ENCODE measurements at places on chromosomes 6 and 20.

GRCh38 chr6:72769459-72770125 is 147.7 kb downstream of the KCNQ5 start:
- DNase-seq = no peak

DNA sequence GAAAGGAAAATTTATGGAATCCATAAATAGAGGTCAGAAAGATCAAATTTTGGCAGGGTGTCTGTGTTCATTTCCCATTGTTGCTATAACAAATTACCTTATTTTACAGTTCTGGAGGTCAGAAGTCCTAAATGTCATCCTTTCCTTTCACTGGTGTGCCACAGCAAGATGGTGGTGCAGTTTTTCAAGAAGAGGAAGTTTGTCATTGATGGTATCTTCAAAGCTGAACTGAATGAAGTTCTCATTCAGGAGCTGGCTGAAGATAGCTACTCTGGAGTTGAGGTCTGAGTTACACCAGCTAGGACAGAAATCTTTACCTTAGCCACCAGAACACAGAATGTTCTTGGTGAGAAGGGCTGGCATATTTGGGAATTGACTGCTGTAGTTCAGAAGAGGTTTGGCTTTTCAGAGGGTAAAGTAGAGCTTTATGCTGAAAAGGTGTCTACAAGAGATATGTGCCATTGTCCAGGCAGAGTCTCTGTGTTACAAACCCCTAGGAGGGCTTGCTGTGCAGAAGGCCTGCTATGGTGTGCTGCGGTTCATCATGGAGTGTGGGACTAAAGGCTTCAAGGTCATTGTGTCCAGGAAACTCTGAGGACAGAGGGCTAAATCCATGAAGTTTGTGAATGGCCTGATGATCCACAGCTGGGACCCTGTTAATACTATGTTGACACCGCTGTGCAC is 7.2 kb upstream of the CCNC start:
- DNase-seq = no peak

DNA sequence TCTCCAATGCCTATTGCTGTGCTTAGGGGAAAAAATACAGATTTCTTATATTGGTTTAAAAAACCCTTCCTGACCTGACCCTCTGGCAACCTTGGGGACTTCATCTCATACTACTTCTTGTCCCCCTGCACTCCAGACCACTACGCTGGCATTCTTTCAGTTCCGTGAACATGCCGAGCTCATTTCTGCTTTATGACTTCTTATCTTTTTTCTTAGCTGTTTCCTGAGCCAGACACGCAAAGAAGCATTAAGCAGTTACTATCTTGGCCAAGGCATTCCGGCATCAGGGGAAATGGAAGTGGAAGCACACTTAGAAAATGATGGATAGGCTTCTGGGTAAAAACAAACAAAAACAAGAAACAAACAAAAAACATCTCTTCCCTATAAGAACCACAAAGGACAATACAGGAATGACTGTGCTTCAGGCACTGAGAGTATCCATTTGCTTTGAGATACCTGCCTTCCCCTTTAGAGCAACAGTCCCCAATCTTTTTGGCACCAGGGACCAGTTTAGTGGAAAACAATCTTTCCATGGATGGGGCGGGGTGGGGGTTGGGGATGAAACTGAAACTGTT is 4.4 kb upstream of the CCDC28A start:
- DNase-seq = no peak

GRCh38 chr6:75351570-75351969 is 67.0 kb upstream of the TMEM30A start:
- DNase-seq = no peak

DNA sequence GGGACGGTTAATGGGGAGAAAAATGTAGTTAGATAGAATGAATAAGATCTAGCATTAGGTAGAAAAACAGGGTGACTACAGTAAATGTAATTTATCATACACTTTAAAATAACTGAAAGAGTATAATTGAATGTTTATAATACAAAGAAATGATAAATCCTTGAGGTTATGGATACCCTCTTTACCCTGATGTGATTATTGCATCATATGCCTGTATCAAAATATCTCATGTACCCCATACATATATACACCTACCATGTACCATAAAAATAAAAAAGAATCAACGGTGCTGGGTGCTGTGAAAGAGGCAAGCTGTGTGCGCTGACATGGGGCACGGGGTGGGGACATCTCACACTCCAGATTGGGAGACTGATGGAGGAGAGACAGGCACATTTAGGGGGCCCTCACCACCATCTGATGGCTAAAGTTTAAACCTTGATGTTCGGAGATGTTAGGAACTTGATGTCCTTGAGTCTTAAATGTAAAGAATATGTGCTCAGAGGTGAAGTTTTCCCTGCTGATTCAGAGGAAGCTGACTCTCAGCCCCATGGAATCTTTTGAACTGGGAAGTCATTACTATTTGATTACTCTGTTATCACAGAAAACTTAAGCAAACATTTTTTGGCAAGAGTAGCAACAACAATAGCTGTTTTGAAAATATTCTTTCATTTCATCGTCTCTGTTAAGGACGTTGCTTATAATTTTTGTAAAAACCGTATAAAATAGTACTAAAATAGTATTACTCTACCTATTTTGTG is 26.4 kb upstream of the RFPL4B start:
- no peak for DNase-seq

DNA sequence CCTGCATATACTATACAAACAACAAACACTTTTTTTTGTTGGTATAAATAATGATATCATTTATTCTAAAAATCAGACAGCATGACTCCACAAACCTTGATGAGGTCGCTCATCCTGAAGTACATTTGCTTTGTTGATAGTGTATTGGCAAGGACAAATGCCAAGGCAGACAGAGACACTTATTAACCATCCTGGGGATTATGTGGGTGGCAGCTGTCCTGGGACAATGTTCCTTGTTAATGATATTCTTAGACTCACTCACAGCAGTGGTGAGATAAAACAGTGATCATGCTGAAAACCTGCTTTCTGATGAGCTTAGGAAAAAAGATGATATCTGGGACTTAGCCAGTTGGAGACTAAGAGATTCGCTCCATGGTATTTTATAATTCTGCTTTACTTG is 85.4 kb upstream of the OGFRL1 start:
- no peak for DNase-seq

- no peak for DNase-seq
These were observed 158.5 kb upstream of the ADGRB3 start for GRCh38 chr6:68476611-68477010.

DNA sequence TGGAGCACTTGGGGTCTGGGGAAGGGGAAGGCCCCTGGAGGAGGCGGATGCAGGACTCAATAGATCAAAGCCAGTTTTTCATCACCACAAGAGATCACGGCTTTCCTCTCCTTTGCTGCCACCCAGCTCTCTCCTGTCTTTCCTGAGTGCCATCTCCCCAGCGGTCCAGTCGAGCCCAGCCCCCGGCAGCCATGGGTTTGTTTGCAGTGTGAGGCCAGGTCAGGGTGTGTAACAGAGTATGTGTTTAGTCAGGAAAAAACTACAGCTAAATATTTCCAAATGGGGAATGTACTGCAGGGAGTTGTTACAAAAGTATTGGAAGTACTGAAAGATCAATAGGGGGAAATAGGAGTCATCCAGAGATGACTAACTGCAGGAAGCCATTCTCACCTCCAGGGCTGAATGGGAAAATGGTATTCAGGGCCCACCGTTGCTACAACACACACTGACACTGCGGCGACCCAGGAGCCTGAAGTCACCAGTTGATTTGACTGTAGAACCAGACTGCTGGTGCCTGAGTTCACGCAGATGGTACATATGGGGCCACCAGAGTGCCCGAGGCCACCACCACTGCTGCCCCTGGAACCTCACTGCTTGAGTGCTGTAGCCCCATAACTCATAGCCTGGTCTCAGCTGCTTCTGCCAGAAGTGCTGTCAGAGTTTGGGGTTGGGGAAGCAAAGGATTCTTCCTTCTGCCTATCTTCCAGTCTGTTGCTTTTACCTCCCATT is 23.6 kb upstream of the FANCE start:
- DNase-seq = no peak

- DNase-seq = no peak
These were observed 48.9 kb upstream of the TNFRSF21 start for GRCh38 chr6:47358440-47359225.

- DNase-seq = no peak
These were observed 50.9 kb upstream of the EZR start for GRCh38 chr6:158869826-158870648.

GRCh38 chr6:137147195-137147594 is 26.2 kb downstream of the IL22RA2 start:
- no peak for DNase-seq

GRCh38 chr6:25504661-25505060 is 147.4 kb upstream of the SCGN start:
- no peak for DNase-seq

- no peak for DNase-seq
These were observed 576 bp downstream of the NECAB3 start for GRCh38 chr20:33673410-33674293.

GRCh38 chr20:43957392-43957791 is 42.7 kb downstream of the TOX2 start:
- DNase-seq = no peak

DNA sequence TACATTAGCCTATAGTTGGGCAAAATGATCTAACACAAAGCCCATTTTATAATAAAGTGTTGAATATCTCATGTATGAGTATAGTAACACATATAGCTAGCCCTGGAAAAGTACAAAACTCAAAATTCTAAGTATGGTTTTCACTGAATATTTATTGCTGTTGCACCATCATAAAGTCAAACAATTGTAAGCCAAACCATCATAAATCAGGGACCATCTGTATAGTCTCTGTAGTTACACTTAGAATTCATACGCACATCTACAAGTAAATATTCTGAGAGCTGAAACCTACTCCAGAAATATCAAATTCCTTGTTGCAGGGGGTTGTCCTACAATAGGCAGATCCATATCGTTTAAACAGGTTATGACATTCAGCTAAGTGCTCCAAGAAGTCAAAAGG is 817.3 kb downstream of the BCKDHB start:
- DNase-seq = no peak

DNA sequence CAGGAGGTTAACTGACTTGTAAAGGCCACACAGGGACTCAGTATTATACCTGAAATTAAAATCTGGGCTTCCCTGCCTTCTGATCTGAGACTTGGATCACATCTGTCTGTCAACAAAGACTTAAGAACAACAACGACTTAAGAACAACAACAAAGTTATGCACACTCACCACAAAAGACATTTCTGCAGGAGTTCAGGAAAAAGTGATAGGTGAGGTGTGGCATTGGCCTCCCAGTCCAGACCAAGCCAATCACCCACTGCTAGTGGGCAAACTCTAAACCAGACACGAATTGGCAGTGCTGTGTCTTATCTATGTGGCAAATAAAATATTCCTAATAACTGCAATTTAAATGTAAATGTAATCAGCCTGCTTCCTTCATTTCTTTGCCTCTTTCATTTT is 61.3 kb downstream of the PRDM1 start:
- no peak for DNase-seq

All from stimulated activated CD4-positive, alpha-beta T cell treated with anti-CD3 and anti-CD28 coated beads, Interleukin-15, amount 100 ng/mL, for 1 hour (primary cell).